ENCODE measurements at places on chromosomes 4 and X. TPM values are rescaled to one million over a fixed set of nuclear protein-coding genes. Genes with fewer than 3 reads are reported as not detected.

- no peak for DNase-seq
These were observed 78.8 kb downstream of the NHS start for GRCh38 chrX:17453788-17454187.

- DNase-seq: no peak
These were observed 62.5 kb upstream of the ENPP6 start for GRCh38 chr4:184280137-184280536.

GRCh38 chr4:104979083-104979760, 167.5 kb upstream of the TET2 start:
- DNase-seq: no peak

Gene ZNF518B
- 19.5 TPM for total RNA-seq

- no peak for DNase-seq
These were observed 31.8 kb upstream of the UGT2A1 start for GRCh38 chr4:69684804-69685203.

- DNase-seq: no peak
These were observed 40.1 kb downstream of the WFS1 start for GRCh38 chr4:6309777-6310176.

GRCh38 chr4:114839986-114840385, 241.4 kb downstream of the UGT8 start:
- DNase-seq: no peak

DNA sequence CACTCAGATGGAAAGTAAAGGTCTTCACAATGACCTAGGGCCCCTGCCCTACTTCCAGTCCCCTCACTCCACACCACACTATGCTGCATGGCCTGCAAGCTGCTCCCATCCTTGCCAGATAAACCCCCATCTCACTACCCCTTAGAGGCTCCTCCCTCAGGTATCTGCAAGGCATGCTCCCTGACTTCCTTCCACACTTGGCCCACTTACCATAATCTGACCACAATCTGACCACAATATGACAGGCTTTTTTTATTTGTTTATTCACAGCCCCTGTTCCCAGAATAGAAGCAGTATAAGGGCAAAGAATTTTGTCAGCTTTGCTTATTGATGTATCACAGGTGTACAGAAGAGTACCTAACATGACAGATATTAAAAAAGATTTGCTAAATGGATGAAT, 124.7 kb downstream of the CAMK2D start:
- no peak for DNase-seq

- no peak for DNase-seq
These were observed 42.9 kb downstream of the EVC start for GRCh38 chr4:5753766-5754528.
